ENCODE measurements at places on chromosomes 6 and 20. TPM values are rescaled to one million over a fixed set of nuclear protein-coding genes. Genes with fewer than 3 reads are reported as not detected.

GRCh38 chr6:6402591-6402990 is 82.1 kb upstream of the F13A1 start:
- DNase-seq, result no peak

DNA sequence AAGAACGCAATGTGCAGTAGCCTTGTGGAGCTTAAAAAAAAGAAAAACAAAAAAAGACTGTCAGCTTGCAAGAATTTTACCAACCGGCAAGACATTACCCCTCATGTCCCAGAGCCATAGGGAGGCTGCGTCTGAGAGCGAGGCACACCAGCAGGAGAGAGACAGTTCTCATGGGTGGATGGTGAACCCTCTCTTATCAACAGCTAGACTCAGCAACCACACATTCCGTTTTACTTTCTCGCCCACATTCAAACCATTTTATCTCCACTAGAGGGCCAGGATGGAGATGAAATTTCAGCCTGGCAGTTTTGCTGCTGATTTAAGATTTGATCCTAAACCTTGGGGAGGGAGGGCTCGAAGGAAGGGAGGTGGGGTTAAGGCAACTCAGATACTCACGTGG is 247.0 kb downstream of the ATXN1 start:
- DNase-seq, result no peak

CD40 gene
- 4.6 TPM for total RNA-seq

DNA sequence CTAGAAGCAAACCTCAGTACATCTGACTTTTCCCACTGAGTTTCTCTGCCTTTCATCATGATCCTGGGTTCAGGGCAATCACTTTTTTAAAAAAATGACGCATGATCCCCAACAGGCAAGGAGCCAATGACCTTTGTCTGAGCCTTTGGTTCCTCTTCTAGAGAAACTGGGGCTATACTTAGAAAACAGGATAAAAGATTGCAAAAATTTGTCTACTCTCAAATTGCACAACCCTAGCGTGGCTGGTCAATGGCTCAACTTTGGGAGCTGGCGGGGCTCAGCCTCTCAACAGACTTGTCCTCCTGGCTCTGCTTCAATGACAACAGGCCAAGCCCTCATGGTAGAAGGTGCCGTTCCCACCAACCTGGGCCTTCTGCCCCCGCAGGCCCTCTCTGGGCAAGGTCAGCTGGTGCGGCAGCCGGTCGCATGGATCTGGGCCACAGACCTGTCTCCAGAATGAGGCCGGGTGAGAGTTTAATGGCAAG is 48.7 kb downstream of the PDYN start:
- no peak for DNase-seq

DNA sequence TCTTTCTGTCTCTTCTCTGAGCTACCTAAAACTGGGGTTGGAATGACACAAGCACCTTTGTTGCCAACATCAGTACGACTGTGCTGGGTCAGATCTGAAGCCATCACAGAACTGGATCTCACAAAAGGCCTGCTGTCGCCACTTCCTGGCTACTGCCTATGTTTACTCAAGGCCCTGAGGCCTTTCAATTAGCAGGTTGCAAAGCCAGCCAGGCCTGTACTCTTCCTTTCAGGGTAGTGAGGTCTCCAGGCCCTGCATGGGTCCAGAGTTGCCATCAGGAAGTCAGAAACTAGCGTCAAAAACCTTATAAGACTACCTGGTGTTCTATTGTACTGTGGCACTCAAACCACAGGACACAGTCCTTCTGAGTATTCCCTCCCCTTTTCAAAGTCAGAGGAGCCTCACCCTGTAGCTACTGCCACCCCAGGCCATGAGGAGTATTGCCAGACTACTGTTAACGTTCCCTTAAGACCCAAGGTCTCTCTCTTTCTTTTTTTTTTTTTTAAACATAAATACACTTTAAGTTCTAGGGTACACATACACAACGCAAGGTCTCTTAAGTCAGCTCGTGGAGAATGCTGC is 937.4 kb upstream of the GJE1 start:
- no peak for DNase-seq

DNA sequence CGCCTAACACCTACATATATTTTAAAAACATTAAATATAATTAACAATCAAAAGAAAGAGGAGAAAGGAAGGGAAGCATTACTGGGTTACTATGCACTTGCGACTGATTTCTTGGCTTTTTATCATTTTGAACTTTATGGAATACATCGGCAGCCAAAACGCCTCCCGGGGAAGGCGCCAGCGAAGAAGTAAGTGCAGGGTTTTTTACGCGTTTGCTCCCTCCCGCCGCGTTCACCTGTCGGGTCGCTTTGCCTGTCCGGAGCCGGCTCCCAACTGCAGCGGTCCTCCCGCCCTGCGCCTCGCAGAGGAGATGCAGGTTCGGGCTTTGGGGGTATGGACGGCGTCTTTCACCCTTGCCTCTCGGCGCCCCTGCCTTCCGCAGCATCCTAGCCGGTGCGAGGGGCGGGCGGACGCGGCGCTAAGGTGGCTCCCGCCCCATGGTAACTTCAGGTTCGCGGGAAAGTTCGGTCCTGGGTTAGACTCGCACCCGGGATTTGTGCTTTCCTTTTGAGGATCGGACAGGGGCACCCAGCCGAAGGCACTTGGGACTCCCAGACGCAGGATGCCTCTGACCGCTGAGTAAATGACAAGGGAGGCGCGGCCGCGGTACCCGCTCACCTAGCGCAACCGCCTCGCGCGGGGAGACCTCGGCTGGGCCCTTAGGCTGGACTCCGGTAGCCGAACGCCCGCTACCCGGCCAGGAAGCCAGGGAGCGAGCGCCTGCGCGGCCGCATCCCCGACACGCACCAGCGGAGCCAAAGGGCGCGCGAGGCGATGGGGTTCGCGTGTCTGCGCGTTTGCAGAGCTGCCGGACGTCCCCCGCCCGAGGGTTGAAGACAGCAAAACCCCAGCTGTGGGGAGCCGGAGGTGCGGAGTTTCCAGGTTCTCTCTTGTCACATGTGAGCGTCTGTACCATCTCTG is 891 bp downstream of the RSPO3 start:
- peak; percentile 26 for DNase-seq

PHF10 gene
- 79.8 TPM for total RNA-seq

GRCh38 chr20:623704-624103 is 13.6 kb upstream of the TCF15 start:
- DNase-seq, result no peak

BTNL2 gene
- total RNA-seq, result not detected

ADGRG6 gene
- 2.4 TPM for total RNA-seq

DNA sequence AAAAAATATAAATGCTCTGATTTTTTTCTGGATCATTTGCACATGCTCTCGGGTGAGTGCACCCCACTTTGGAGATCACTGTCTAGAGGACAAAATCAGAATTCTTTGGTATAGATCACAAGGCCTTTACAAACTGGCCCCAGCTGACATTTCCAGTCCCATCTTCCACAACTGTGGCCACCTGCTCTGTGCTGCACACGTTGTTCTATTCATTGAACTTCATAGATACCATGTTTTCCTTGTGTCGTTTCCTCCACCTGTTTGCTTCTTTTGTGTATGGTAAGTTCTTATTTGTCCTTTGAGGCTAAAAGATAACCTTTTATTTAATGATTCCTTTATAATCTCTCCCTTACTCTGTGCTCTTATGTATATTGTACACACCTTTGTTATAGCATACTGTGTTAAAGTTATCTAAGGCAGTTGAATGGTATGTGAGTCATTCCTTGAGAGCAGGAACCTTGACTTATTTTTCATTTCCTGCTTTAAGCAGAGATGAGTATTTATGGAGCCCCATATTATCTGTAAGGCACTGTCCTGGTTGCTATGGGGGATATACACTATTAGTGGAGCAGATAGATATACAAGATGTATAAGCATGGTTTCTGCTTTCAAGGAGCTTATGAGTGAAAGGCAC is 12.0 kb upstream of the SLC17A5 start:
- DNase-seq, result no peak

GRCh38 chr6:17172836-17173470 is 71.1 kb downstream of the STMND1 start:
- DNase-seq, result no peak

- no peak for DNase-seq
Measured at GRCh38 chr6:13331516-13332348, 3.4 kb upstream of the TBC1D7 start.

DNA sequence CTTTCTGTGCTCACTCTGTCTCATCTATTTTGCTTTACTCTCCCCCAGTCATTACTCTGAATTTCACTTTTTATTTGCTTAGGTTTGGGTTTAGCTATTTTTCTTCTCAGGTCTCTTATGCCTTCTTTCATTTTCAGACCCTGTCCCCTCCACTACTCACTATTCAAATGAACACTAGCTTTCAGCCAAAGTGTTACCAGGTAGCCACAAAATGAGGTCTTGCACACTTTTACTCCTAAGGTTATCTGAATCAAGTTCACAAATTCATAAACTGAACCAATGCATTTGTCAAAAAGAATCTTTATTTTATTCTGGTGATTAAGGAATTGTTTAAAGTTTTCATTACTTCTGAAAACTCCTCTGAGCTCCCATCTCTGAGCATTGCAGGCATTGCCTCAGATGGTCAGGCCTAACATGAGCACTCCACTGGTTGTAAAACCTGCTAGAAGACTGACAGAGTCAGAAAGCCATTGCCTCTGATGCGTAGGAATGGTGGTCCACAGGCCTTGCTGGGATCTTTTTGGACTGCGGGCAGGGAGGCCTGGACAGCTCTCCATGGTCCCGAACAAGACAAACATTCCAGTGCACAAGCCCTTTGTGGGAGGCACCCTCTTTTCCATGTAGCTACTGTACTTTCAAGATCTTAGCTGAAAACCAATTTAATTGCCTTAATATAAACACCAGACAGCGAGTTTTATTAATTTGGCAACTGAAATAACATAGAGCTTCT is 48.5 kb downstream of the FYN start:
- DNase-seq, result no peak
